Stimulated activated CD8-positive, alpha-beta memory T cell treated with anti-CD3 and anti-CD28 coated beads, Interleukin-12 subunit alpha, Interleukin-12 subunit beta, amount 100 ng/mL, for 1 hour (primary cell): ENCODE measurements at places on chromosomes 12 and 14.

DNA sequence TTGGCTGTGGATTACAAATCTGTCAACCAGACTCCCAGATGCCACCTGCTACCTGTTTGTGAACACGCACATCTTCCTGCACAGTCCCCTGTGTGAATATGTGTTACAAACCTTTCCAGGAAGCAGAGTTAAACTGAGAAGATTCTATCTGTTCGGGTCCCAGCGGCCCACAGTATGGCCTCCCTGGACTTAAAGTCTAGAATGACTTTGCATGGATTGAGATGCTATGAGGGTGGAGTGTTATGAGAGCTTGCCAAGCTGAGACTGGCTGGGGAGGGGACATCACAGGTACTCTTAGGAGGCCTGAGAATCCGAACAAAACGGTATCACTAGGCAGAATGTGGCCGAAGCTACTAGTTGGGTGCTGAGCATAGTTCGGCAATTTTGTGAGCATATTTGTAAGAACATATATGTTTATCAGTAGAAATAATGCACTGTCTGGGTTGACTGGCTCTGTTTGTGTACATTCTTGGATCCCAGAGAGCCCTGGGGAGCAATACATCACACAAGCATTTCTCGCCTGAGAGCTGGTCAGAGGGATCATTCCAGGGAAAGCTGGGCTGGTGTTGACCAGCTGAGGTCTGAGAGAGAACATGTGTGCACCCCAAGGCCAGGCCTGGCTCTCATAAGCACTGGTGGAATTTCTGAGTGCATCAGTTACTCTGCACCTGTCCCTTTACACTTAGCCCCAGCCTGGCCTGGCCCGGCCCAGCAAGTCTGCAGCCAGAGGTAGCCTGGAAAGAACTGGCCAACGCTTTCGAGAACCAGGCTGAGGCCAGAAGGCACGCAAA lies 29.8 kb upstream of the LTBP2 start:
- DNase-seq = no peak

DNA sequence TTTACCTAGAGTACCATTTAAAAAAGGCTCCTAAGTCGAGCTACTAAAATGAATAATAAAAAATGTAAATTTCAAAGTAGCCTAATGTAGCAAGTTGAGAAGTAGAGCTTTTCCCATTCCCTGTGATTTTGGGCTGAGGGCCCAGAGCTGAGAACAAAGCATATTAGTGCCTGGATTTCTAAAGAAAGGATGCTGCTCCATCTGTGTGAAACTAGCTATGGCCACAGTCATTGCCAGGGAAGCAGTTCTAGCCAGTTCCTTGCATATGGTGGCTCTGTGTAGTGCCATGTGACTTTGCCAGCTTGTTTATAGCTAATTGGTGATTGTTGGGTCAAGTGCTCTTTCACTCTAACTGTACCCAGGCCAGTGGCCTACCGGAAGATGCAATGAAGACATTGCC lies 20.4 kb upstream of the FBXO33 start:
- no peak for DNase-seq

- no peak for DNase-seq
Measured at GRCh38 chr12:48001505-48002413, 2.5 kb downstream of the COL2A1 start.

DNA sequence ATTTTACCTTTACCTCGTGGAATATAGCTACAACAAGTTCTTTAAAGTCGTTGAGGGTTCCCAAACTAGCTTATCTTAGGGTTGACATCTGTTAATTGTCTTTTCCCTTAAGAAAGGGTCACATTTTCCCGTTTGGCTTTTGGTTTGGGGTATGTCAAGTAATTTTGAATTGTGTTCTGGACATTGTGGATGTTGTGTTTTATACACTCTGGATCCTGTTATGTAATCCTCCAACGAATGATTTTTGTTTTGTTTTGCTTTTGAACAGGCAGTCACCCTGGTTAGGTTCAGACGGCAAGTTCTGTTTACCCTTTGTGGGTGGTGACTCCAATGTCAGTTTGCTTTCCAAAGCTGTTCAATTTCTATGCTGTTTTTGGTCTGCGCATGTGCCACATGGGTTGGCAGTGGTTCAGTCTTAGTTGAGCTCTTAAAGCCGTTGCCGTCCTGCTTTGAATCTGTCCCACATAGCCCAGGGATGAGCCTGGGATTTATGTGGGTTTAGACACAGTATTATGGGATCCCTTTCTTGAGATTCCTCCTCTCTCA lies 84.8 kb downstream of the TESC start:
- DNase-seq = no peak

DNA sequence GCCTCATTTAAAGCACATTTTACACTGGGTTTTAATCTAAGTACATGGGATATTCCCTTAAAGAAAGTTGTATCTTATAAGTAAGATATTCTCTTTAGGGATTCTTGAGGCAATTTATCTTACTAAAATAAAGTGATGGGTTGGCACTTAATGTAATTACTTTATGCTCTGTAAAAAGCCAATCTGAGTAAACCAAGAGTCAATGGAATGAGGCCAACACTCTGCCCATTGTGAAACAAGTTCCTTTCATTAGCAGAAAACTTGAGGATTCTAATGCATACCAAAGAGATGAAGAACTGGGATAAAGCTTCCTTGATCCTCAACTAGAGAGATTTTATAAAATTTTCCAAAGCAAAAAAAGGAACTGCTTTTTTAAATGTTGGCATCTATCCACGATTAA lies 121.2 kb downstream of the METTL25 start:
- DNase-seq = no peak

DNA sequence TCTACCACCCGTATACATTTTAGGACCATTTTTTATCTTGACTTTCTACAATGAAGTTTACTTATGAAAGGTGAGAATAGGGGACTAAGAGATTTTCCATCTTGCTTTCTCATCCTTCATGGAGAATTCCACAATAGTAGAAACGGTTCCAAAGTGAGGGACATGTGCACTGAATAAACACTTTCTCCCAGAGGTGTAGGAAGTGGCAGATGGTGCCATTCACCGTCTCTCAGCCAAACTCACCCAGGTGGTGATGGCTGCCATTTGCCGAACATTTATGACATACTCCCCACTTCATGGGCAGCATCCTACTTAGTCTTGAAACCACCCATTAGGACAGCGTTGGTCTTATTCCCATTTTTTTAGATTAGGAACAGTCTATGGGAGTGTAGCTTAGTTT lies 540.5 kb downstream of the DIO2 start:
- DNase-seq = no peak

- no peak for DNase-seq
Measured at GRCh38 chr12:130701402-130701744, 14.7 kb downstream of the RIMBP2 start.

DNA sequence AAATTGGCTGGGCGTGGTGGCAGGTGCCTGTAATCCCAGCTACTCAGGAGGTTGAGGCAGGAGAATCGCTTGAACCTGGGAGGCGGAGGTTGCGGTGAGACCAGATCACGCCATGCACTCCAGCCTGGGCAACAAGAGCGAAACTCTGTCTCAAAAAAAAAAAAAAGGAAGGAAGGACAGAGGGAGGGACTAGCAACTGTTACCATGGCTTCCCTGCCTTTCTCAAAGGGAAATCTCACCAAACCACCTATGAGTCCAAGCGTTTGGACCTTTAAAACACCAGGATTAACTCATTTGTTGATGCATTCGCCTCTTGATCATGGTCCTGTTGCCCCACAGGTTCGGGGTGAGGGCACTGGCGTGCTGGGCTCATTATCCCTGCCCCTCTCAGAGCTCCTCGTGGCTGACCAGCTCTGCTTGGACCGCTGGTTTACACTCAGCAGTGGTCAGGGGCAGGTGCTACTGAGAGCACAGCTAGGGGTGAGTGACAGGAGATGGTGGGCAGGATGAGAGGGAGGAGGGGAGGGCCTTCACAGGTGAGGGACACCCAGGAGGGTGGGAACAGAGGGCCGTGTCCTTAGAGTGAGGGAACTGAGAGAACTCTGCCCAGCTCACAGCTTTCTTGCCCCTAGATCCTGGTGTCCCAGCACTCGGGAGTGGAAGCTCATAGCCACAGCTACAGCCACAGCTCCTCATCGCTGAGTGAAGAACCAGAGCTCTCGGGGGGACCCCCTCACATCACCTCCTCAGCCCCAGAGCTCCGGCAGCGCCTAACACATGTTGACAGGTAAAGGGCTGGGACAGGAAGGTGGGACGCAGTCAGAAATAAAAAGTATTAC lies 10.2 kb upstream of the MYL6B start:
- DNase-seq = no peak
